Renal cortex interstitium (tissue), 15 donors: ENCODE measurements at places on chromosomes 2 and 18. TPM values are rescaled to one million over a fixed set of nuclear protein-coding genes. Genes with fewer than 3 reads are reported as not detected.

The HTR2B gene
- polyA plus RNA-seq, result 20.5 TPM

The XIRP2 gene
- polyA plus RNA-seq, result not detected

The RND3 gene
- 55.0 TPM for polyA plus RNA-seq

The MAL gene
- 271 TPM for polyA plus RNA-seq

The SLC66A3 gene
- 23.8 TPM for polyA plus RNA-seq

The PARD6G gene
- 33.8 TPM for polyA plus RNA-seq

The ALPI gene
- polyA plus RNA-seq, result 0.06 TPM

The NTSR2 gene
- polyA plus RNA-seq, result not detected

The FAP gene
- 10.9 TPM for polyA plus RNA-seq
